Activated CD8-positive, alpha-beta T cell treated with anti-CD3 and anti-CD28 coated beads for 36 hours (primary cell): ENCODE measurements at places on chromosomes 13 and 19. TPM values are rescaled to one million over a fixed set of nuclear protein-coding genes. Genes with fewer than 3 reads are reported as not detected.

DNA sequence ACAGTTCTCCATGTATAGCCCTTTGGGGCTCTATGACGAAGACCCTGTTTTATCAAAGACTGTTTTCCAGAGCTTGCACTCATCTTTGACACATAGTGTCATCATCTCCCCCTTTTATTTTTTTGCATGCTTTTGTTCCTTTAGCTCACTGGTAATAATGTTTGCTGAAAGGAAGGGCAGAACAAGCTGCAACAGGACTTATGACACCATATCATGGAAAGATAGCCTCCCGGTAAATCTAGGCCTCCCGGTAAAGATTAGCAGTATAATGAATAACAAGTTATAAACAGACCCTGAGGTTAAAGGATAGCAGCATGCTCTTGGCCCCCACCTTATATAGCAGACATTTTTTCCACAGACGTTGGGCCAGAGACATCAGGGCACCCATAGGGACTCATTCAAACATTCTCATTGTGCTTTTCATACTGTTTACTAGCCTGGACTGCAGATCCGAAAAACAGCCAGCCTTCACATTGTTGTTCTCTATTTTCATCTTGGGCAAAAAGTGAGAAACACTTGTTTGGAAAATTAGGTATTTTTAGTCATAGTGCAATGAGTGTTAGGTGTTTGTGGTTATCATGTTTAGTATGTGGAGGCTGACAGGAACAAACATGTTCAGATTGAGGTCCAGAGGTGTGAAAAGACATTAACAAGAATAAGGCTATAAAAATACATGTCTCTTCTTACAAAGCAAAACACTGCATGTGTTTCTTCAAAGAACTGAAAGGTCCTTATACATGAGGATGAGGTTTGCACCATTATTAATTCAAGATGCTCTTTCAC, 136.9 kb upstream of the SPRY2 start:
- H3K27me3 ChIP-seq, result peaks cover 1% of the 10 kb centered on the region
- H3K27ac ChIP-seq, result peak overlapping the region; percentile 3
- H3K36me3 ChIP-seq, result no peaks in the 10 kb centered on the region
- H3K4me3 ChIP-seq, result no peak overlapping the region

DNA sequence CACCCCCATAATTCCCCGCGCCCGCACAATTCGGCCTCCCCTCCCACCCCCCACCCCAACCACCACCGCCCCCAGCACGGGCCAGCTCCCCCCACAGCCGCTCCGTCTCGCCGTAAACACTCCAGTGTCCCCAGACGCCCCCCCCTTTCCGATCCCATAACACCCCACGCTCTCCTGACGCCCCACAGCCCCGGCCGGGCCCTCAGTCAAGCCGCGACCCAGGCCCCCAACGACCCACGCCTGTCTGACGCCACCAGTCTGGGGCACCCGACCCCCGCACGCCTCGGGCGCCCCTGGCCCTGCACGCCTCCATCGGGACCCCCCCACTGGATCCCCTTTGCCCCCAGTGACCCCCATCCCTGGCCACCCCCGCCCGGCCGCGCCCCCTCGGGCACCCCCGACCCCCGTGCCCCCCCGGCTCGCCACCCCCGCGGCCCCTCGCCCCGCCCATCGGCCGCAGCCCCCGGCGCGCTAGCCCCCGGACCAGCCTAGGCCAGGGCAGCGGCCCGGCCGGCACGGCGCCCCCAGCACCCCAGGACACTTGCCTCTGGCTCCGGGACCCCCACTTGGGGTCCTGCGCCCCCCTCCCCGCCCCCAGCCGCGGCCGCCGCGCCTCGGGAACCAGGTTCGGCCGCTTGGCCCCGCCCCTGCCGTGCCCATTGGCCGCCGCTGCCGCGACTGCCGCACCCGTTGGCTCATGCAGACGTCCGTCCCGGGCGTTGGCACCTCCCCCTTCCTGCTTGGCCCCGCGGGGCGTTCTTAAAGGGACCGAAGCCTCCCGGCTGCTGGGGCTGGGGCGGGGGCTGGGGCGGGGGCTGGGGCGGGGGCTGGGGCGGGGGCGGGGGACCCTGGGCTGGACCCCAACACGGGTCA, at the start of gene FKBP8:
Gene FKBP8, minus strand, starts transcription at position 633 of the 873 bp plus-strand sequence. CDS start 1,603 bp downstream, outside the sequence.
- H3K27me3 ChIP-seq, result no peaks in the 10 kb centered on the region
- H3K27ac ChIP-seq, result peak within 1 kb of the TSS; percentile 98
- peaks cover 22% of the 10 kb centered on the region for H3K4me1 ChIP-seq
- peak within 1 kb of the TSS; percentile 90 for H3K4me3 ChIP-seq
- peaks cover 20% of the 10 kb centered on the region for H3K36me3 ChIP-seq

- H3K4me1 ChIP-seq, result peaks cover 28% of the 10 kb centered on the region
- DNase-seq, result no peak
Measured at GRCh38 chr19:52691215-52691610, 43.6 kb downstream of the ZNF611 start.

DNA sequence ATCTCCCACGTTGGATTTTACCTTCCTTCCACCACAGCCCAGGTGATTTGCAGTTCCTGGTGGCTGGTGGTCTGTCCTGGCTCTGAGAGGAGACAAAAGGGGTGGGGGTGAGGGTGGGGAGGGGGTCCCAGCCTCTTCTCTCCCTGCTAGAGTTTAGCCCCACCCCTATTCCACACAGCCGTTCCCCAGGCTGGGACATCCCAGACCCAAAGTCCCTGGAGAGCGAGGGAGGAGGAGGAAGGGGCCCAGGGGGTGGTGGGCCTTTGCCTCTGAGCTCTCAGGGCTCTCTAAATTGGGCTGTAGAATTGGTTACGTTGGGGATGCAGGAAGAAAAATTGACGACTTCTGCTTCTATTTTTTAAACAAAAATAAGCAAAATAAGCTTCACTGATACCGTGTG, 81.9 kb downstream of the SLC6A16 start:
- H3K36me3 ChIP-seq, result no peaks in the 10 kb centered on the region
- H3K27ac ChIP-seq, result no peak overlapping the region
- H3K27me3 ChIP-seq, result peaks cover 5% of the 10 kb centered on the region
- no peaks in the 10 kb centered on the region for H3K4me1 ChIP-seq
- no peak for DNase-seq
- H3K4me3 ChIP-seq, result no peak overlapping the region

DNA sequence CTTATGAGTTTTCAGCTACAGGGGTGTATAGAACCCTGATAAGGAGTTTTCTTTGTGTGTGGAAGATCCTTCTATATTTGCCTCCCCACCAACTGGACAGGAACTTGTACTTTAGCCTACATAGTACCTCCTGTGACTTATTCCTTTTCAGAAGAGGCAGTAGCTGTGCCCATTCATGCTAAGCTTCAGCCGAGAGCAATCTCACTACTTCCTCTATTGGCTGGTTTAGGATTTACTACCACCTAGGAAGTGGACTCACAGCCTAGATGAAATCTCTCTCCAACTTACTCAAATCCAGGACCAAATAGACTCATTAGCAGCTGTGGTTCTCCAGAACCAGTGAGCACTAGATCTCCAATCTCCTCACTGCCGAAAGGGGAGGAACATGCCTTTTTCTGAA, 2.3 kb upstream of the REX1BD start:
- DNase-seq, result no peak
- peaks cover 28% of the 10 kb centered on the region for H3K4me1 ChIP-seq
- H3K4me3 ChIP-seq, result no peak overlapping the region
- H3K27ac ChIP-seq, result no peak overlapping the region
- no peaks in the 10 kb centered on the region for H3K27me3 ChIP-seq
- peaks cover 12% of the 10 kb centered on the region for H3K36me3 ChIP-seq

- H3K36me3 ChIP-seq, result no peaks in the 10 kb centered on the region
- no peak overlapping the region for H3K4me3 ChIP-seq
- H3K27ac ChIP-seq, result no peak overlapping the region
- H3K4me1 ChIP-seq, result no peaks in the 10 kb centered on the region
Measured at GRCh38 chr13:47647001-47647400, 354.1 kb downstream of the SUCLA2 start.

- H3K27me3 ChIP-seq, result peaks cover 1% of the 10 kb centered on the region
- no peak overlapping the region for H3K27ac ChIP-seq
- no peaks in the 10 kb centered on the region for H3K36me3 ChIP-seq
- no peak overlapping the region for H3K4me3 ChIP-seq
- DNase-seq, result no peak
Measured at GRCh38 chr13:102097708-102098107, 304.1 kb downstream of the FGF14 start.

- no peaks in the 10 kb centered on the region for H3K27me3 ChIP-seq
- no peak overlapping the region for H3K27ac ChIP-seq
- H3K4me3 ChIP-seq, result no peak overlapping the region
- no peaks in the 10 kb centered on the region for H3K36me3 ChIP-seq
- no peak for DNase-seq
Measured at GRCh38 chr13:107360010-107360409, 792.1 kb upstream of the ARGLU1 start.

- no peaks in the 10 kb centered on the region for H3K27me3 ChIP-seq
- H3K4me1 ChIP-seq, result peaks cover 2% of the 10 kb centered on the region
- H3K4me3 ChIP-seq, result no peak overlapping the region
- no peaks in the 10 kb centered on the region for H3K36me3 ChIP-seq
- H3K27ac ChIP-seq, result no peak overlapping the region
Measured at GRCh38 chr13:43805071-43805468, 18.3 kb upstream of the ENOX1 start.

- H3K27me3 ChIP-seq, result peaks cover 55% of the 10 kb centered on the region
- peak; percentile 69 for DNase-seq
- no peak overlapping the region for H3K27ac ChIP-seq
- H3K36me3 ChIP-seq, result no peaks in the 10 kb centered on the region
Measured at GRCh38 chr13:74575729-74576125, 441.5 kb upstream of the KLF12 start.

- no peak for DNase-seq
- no peaks in the 10 kb centered on the region for H3K36me3 ChIP-seq
- peaks cover 31% of the 10 kb centered on the region for H3K27me3 ChIP-seq
- H3K4me1 ChIP-seq, result no peaks in the 10 kb centered on the region
- no peak overlapping the region for H3K27ac ChIP-seq
- H3K4me3 ChIP-seq, result no peak overlapping the region
Measured at GRCh38 chr19:47406711-47407416, 12.5 kb downstream of the MEIS3 start.

The BEST2 gene
- total RNA-seq, result not detected

The GRK1 gene
- 0.09 TPM for total RNA-seq

The ZNF284 gene
- 1.7 TPM for total RNA-seq

The PSG4 gene
- not detected for total RNA-seq

The FLT3 gene
- not detected for total RNA-seq

The ZNF439 gene
- total RNA-seq, result 8.7 TPM

The SIAH3 gene
- 0.11 TPM for total RNA-seq

The SHANK1 gene
- total RNA-seq, result not detected
